Stimulated activated CD4-positive, alpha-beta T cell treated with anti-CD3 and anti-CD28 coated beads, TNF-alpha, amount 100 ng/mL, for 4 hours (primary cell): ENCODE measurements at places on chromosomes 5 and 9.
A peak's percentile ranks its signal among the peaks of the same experiment; 100 is the strongest.

- no peak for DNase-seq
Measured at GRCh38 chr5:32275396-32275741, 37.4 kb downstream of the MTMR12 start.

GRCh38 chr9:68732405-68733020, 27.5 kb downstream of the PIP5K1B start:
- no peak for DNase-seq

- DNase-seq = no peak
Measured at GRCh38 chr9:34636791-34637355, 714 bp downstream of the SIGMAR1 start.

GRCh38 chr5:171839112-171839511, 53.5 kb downstream of the SMIM23 start:
- DNase-seq = no peak

DNA sequence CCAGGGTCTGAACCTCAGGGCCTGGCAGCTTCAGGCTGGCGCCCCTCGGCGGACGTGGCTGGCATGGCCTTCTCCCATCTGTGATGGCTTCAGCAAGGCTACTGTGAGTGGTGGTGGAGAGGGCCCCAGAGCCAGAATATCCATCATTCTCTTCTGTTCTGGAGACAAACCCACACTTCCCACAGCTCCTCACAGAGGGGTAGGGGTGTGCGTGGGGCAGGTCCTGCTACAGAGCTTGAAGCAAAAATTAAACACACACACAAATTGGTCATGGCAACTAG, 9.6 kb downstream of the GPX3 start:
- no peak for DNase-seq

- DNase-seq = peak; percentile 56
Measured at GRCh38 chr5:73201547-73202513, 28.8 kb downstream of the TMEM174 start.

DNA sequence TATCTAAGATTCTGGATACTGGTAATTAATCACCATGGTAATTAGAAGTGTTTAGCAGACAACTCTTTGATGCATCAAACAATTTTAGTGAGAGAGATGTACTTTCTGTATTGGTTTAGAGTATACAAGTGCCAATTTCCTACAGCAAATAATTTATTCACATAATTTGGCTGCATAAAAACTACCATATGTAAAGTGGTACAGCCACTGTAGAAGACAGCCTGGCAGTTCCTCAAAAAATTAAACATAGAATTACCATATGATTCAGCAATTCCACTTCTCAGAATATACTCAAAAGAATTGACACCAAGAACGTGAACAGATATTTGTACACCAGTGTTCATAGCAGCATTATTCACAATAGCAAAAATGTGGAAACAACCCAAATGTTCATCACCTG, 36.2 kb downstream of the PHAX start:
- DNase-seq = no peak

DNA sequence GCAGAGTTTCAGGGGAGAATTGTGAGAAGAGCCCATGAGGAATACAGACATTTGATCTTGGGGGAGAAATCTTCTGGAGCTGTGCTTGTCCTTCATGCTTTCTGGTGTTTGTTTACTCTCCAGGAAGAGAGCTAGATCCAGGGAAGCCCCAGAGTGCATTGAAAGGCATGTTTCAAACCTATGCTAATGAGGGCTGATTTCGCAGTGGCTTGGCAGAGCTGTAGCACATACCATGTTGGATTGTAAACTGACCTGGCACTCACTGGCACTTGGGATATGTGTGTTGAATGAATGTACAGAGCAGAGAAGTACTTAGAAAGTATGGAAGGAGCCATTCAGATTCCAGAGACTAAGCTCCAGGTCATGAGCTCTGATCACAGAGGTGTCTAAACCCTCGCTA, 30.9 kb downstream of the TNFSF8 start:
- no peak for DNase-seq

DNA sequence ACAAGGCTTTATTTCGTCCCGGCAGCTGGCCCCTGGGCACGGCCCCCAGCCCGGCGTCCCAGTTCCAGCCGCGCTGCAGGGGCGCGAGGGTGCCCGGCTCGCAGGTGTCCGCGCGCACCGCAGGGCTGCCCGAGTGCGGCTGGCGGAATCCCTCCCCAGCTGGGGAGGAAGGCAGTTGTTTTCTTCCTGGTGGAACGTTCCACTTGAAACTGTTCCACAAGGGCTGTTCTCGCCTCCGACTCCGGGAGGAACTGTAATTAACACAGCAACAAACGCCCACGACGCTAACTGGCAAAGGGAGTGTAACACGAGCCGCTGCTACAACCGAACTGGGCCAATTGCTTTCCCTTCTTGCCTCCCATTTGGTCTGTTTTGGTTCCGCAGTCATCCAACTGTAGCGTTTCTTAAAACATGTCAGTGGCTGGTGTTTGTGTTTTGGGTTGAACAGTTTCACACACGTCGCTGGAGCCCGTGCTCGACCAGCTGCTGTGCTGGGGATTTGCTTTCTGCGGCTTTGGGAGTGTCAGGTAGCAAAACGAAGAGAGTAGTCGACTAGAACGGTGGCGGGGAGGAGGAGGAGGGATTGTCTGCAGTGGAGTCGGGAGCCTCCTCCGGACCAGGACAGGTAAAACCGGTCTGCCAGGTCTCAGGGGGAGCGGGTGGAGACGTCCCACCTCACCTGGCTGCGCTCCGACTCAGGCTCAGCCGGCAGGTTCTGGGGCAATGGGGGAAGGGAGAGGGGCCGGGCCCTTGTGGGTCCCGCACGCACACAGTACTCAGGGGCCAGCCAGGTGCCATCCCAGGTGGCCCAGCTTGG, 131.6 kb upstream of the NIPBL start:
- no peak for DNase-seq

DNA sequence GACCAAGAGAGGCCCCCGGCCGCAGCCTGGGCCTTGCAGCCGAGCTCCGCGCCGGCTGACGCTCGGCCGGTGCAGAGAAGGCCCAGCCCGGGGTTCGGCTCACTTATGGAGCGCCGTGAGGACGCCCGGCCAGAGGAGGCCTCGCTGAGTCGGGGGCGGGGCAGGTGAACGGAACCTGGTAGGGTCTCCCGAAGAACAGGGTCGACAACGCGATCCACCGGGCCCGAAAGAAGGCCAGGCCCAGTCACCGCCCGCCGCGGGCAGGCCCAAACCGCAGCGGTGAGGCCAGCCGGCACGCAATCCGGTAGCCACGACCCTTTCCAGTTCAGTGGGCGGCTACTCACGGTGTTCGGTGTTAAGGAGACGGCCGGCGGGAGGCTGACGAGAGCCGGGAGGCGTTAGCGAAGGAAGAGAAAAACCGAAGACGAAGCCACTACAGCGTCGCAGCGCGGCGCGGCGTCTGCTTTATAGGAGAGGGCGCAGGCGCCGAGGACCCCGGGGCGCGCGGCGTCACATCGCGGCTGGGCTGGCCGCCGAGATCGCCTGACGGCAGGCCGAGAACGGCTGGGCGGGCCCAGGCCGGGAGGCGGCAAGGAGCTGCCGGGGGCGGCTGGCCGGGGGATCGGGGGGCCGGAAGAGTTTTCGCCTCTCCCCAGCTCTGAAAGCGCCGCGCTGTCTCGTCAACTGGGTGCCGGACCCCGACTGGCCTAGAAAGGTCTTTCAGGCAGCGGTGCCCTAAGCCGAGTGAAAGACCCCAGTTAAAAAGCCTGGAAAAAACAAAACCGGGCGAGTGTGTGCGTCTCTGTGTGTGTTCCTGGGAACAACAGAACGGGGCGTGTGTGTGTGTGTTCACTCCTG, at the start of gene SKP1:
TSS of gene SKP1 (minus strand) at position 440 of the 858 bp plus-strand sequence. CDS start 2,928 bp downstream, outside the sequence.
- DNase-seq = peak; percentile 74

GRCh38 chr5:3400659-3401058, 195.0 kb upstream of the IRX1 start:
- no peak for DNase-seq

DNA sequence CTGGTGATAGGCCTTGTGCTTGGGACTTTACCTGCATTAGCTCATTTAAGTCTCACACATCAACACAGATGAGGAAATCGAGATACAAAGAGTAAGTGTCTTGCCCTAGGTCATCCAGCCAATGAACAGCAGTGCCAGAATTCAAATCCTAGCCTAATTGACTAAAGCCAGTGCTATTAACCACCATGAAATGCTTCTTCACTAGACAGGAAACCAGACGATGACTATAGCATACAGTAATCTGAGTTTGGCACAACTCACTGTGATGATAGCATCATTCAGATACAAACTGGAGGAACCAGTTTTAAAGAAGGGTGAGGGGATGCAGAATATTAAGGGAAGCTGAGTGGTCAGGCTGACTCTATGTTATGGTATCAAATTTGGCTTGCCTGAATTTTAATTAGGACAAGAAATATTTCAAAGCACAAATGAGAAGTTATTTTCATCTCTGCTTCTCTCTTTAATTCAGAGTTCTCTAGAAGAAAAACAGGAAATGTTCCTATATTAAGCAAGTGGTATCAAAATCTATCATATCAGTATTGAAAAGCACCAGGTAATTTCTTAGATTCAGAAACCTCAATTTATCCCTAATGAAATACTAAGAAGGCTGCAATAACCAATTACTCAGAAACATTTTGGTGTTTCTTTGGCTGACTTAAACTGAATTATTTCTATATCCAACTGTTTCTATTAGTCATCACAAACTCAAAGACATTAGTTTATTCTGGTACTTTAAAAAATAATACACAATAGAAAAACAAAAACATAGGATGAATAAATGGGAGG, 147.0 kb upstream of the RASA1 start:
- DNase-seq = no peak

DNA sequence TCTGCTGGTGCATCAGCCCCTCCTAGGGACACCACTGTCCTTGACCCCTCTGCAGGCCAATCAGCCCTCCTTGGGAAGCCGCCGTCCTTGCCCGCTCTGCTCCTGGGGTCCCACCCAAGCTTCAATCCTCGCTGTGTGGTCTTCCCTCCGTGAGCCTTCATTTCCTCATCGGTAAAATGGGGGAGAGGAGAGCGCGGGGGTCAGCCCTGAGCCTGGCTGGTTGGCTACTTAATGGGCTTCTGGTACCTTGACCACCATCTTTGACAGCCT, 12.7 kb upstream of the SLC2A6 start:
- DNase-seq = no peak

- DNase-seq = no peak
Measured at GRCh38 chr9:105037139-105037538, 109.2 kb upstream of the ABCA1 start.

DNA sequence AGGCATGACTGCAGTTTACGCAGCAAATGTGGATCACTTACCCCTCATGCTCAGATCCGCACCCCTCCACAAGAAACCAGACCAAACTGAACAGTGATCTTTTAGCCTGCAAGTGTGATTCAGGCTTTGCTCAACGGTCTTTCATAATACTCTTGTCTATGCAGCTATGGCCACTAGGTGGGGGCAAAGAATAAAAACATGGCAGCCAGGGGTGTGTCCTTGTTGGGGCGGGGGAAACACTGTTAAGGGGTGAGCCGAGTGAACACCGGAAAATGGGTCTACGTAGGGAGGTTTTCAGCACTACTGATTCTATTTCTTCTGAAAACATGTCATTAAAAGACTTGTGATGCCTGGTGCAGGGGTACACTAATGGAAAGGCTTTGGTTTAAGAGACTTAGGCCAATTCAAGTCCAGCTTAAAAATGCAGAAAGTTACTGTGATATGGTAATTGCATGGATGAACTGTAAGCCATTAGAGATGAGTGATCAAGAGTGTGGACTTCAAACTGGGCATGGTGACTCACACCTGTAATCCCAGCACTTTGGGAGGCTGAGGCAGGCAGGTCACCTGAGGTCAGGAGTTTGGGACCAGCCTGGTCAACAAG, 49.9 kb upstream of the GPR151 start:
- DNase-seq = no peak

- DNase-seq = no peak
Measured at GRCh38 chr9:109534151-109534550, 36.0 kb upstream of the PTPN3 start.

DNA sequence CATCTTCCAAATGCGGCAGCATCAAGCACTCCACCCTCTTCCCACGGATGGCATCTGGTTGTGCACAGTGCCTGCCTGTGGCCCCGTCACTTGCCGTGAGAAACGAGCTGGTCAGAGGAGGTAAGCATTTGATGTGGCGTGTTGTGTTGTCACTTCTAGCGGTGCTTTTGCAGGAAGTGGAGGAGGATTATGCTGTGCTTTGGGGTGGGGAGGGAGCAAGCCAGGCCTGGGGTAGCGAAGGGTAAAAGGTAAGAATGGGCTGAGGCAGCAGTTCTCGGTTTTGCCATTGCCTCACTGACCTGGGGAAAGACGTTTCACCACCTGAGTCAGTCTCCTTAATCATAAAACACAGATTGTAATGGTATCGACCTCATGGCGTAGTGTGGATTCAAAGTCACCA, 2.3 kb upstream of the POMT1 start:
- DNase-seq = peak; percentile 43

- no peak for DNase-seq
Measured at GRCh38 chr5:127812570-127812969, 109.4 kb downstream of the CCDC192 start.

DNA sequence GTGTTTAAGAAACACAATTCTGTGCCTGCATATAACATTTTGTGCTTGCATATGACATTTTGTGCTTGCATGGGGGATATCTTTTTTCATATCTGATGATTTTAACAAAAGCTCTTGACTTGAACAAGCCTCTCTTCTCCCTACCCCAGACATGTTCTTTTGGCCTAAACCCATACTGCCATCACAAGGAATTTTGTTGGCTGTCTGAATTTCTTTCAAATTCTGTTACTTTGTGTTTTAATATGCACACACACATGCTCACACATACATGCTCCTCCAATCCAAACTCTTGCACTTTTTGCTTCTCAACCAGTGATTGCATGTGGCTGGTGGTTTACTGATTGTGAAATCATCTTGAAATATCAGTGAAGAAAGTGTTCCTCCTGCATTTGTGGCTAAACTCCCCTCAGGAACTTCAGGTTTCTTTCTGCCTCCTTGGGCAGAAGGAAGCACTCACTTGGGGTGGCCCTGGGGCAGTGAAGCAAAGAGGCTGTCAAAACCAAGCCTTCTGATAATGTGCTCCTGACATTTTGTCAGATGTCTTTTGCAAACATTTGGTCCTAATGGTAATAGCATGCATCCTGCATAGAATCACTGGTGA, 377.2 kb upstream of the KLF4 start:
- no peak for DNase-seq

DNA sequence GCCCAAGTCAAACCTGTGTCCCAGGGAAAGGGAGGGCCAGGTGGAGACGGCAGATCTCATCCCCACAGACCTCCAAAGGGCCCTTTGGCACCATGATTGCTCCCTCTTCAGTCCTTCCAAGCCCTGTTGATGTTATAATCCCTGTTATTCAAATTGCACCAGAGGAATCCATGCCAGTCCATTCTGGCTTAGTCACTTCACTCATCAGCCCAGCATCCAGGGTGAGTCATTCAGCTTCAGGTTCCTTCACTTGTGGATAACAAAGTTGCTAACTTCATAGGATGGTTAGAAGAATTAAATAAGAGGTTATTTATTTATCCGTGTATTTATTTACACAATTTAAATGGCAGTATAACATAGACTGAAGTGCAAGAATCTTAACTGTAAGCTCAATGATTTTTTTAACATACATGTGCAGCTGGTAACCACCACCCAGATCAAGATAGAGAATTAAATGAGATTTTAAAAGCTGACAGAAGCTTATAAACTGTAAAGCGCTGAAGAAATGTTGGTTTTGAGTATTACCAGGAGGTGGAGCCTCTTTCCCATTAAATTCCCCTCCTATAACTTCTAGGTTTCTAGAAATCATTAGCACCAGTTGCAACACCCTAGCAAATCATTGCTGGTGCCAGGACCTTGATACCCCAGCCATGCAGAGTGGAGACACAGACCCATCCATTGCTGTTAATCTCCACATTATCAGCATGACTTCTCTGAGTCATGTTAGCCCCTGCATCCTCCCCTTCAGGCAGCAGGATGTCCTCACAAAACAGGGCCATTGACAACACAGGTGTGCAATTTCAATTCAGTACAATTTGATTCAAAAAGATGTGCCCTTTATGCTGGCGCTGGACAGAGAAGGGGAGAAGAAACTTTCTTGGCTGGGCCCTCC, 77.4 kb downstream of the SEC61B start:
- no peak for DNase-seq
